ENCODE measurements at places on chromosomes 16 and 17.

DNA sequence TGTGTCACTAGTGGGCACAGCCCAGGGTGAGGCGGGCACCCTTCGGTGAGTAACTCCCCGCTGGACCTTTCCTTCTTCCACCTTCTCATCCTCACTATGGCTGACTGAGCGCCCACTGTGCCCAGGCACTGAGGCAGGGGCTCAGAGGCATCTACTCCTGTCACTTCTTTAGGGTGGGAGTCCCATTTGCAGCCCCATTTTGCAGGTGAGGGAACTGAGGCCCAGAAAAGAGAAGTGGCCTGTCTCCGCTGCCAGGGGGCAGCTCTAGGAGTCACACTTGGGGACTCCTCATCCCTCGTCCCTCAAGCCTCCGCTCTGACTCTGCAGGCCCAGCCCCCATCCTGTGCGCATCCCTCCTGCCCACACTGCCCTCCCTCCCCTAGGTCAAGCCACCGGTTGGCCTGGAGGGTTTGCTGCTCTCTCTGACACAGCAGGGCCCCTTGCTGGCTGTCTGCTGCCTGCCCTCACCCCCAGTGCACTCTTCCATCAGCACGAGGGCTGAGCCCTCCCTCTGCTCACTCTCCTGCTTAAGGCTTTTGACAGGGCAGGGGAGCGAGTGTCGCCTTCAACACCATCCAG lies 62.4 kb downstream of the CNGB1 start:
- DNase-seq, result no peak

DNA sequence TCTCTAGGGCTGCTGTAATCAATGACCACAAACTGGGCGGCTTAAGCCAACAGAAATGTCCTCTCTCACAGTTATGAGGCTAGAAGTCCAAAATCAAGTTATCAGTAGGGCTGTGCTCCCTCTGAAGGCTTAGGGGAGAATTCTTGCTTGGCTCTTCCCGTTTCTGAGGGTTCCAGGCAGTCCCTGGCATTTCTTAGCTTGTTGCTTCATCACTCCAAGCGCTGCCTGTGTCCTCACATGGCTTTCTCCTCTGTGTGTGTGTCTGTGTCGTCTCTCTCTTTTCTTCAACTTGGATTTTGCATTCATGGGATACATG lies 13.7 kb upstream of the CDC42EP4 start:
- no peak for DNase-seq

GRCh38 chr16:50502616-50503011 lies 45.6 kb upstream of the NKD1 start:
- no peak for DNase-seq

DNA sequence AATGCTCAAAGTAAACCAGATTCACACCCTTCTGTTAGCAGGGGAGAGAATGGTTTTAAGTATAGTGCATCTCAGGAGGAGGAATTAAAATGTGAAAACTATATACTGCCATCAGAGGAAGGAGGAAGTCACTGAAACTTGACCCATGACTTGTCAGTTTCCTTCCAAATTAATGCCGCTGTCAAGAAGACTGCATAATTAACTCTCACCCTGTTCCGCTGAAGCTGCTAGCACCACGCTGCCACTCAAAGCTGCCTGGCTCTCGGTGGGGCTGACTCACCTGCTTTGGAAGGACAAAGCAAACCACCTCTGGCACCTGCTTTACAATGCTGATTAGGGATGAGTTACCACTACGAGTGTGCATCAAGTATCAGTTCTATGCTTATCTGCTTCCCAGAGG lies 37.8 kb upstream of the ULK2 start:
- DNase-seq, result no peak

DNA sequence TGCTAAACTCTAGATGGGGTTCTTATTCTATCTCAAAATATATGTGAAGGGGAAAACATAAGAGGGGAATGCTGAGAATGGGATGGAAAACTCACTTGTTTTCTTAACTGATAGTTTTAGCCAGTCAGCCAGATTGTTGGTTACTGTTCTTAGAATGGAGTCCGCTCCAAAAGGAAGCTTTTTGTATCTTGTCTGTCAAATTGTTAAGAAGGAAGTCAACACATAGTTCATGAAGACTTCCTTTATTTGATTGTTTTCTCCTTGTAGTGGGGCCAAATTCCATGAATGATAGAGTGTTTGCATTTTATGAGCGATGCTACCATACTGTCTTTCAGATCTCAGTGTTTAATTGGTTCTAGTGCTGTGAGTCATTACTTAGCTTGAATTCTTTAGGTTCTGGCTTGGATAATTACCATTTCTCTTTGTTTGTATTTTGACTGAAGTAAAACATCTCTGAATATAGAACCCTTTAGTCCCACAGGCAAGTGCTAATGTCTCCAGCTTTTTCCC lies 98.3 kb upstream of the GOT2 start:
- DNase-seq, result no peak

- no peak for DNase-seq
These were observed 3.2 kb downstream of the ANKRD13B start for GRCh38 chr17:29595943-29596774.

- no peak for DNase-seq
These were observed 4.3 kb downstream of the TAT start for GRCh38 chr16:71572497-71573116.

DNA sequence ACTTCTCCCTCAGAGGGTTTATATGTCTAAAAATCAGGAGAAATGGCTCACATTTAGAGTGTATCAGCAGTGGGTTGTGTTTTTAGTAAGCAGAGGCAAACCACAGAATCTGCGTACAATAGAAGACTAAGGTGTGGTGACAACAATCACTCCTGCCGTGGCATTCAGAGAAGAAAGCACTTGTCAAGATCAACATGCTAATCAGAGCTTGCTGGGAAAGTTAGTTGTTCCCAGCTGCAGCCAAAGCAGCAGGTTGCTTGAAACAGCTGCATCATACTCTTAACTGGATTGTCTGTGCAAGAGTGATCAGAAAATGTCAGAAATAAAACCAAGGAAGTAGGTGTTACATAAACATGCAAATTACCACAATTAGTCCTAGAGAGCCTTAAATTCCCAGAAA lies 616.4 kb downstream of the CDH8 start:
- DNase-seq, result no peak

- DNase-seq, result no peak
These were observed 685 bp downstream of the FASN start for GRCh38 chr17:82097184-82097918.

DNA sequence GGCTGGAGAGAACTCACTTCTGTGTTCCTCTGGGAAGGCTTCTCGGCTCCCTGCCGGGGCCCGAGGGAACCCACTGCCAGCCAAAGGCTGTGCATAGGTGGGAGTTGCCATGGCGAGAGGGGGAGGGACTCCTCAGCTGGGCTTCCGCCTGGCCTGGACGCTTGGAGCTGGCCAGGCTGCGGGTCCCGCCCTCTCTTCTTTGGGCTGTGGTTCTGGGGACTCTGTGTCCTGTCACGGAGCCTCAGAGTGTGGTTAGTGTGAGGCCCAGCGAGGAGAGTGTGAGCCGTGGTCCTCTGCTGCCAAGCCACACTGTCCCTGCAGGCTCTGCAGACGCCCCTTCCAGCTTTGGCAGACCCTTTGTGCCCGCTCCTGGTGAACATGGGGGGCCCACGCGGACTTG lies 123.1 kb downstream of the OR1D5 start:
- no peak for DNase-seq

DNA sequence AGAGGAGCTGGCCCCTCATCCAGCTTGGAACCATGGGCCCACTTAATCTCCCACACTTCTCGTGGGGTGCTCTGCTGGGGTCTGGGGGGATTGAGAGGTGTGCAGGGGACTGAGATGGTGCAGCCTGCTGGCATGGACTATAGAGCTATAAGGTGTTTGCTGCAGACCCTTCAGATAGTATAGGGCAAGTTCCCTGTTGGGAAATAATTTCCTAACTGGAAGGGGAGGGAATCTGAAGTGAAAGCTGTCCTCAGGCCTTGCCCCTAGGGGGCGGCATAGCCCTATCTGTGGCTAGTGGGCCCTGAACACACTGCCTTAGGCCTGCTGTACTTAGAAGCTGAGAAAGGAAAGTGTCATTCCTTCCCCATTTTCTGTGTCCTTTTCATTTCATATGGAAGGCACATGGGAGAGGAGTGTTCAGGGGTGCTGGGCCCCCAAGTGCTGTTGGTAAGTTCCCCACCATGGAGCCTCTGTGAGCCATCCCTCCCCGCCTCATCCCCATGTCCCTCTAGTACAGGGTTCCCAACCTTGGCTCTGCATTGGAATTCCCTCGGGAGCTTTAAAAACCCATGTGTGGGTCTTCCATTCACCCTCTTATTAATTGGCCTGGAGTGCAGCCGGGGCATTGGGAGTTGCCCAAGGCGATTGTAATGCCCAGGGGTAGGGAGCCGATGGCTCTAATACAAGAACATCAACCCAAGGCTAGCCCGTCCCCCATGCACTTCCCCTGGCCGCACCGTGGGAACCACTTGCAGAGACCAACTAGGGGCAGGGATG lies 19.7 kb downstream of the GOSR2 start:
- DNase-seq, result no peak

DNA sequence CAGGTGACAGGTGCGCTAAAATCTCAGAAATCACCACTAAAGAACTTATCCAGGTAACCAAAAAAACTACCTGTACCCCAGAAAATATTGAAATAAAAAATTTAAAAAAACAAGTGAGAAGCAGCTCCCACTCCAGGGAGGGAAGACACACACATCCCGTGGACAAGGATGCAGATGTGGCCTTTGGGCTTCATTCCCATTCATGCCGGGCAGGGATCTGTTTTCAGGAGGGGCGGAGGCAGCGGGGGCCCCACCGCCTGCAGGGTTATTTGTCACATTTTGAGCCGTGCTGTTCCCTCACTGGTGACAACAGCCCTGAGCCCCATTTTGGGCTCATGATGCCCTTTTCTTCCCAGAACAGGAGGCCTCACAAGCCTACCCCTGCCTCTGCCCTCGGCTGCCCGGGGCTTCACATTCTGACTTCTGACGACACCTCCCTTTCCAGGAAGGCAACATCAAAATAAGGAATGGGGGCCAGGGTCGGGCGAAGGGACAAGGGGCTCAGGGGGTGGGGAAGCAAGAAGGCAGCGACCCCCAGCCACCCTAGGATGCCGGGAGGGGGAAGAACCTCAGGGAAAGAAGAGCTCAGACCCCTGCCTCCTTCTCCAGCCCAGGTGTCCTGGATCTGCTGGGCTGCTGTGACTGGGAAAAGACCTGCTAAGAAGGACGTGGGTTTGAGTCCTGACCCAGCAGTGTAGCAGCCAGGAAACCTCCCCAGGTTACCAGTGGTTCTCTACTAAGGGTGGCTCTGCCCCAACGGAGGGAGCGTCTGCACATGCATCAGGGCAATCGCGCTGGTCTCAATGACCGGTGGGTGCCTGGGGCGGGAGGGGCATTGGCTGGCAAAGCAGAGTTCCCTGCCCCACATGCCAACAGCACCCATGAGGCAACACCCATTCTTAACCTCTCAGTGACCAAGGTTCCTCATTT lies 2.3 kb upstream of the CD79B start:
- no peak for DNase-seq

DNA sequence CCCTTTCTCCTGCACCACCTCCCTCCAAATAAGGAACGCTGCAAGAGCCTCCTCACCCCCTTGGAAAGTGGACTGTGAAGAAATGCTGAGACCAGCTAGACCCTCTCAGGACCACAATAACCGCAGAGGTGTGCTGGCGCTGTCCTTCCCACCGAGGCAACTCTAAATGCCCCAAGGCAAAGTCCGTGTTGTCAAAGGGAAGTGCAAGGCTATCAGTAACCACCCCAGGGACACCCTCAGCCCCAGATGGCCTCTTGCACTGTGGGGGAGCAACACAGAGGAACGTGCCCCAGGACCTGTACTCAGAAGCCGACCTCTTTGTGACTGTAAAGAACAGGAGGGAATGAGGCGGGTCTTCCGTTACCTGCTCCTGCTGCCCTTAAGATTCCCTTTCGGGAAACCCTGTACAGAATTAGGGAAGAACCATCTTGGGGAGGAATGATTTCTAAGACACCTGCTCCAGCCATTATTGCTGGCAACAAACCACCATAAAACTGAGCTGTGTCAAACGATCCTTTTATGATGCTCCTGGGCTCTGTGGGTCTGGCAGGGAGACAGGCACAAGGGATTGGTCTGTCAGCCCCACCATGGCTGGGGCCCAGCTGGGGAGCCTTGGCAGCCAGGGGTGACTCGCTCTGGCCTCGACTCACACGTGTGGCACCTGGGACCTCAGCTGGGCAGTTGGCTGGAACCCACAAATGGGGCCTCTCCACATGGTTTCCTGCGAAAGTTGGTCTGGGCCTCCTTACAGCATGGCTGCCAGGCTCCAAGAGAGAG lies 14.6 kb upstream of the MED9 start:
- DNase-seq, result no peak

- DNase-seq, result no peak
These were observed 30.2 kb upstream of the XPO6 start for GRCh38 chr16:28241924-28242323.

DNA sequence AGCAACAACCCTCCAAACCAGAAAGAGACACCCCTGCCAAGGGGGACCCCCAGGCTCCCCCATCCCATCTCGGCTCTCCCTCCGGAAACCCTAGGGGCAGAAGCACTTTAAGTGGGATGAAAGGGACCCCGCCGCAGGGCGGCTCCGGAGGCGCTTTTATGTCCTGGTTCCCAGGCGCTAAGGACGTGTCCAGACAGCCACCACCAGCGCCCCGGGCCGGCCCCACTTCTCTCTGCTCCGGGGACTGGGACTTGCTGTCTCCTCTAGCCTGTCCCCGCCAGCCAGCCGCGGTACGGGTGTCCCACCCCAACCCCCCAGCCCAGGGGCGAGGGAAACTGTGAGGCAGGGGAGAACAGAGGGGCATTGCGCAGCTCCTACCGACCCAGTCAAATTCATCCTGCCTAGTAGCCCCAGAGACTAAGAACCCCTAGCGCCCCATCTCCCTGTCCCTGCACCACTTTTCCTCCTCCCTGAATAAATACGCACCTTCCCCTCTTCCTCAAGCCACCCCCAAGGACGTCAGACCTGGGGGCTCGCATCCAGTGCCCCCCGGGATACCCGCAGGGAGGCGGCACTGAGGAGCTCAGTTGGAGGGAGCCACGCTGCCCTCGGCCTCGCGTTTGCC lies 4.1 kb downstream of the SP6 start:
- DNase-seq, result no peak

GRCh38 chr17:10875984-10876555 lies 38.2 kb upstream of the PIRT start:
- DNase-seq, result no peak

DNA sequence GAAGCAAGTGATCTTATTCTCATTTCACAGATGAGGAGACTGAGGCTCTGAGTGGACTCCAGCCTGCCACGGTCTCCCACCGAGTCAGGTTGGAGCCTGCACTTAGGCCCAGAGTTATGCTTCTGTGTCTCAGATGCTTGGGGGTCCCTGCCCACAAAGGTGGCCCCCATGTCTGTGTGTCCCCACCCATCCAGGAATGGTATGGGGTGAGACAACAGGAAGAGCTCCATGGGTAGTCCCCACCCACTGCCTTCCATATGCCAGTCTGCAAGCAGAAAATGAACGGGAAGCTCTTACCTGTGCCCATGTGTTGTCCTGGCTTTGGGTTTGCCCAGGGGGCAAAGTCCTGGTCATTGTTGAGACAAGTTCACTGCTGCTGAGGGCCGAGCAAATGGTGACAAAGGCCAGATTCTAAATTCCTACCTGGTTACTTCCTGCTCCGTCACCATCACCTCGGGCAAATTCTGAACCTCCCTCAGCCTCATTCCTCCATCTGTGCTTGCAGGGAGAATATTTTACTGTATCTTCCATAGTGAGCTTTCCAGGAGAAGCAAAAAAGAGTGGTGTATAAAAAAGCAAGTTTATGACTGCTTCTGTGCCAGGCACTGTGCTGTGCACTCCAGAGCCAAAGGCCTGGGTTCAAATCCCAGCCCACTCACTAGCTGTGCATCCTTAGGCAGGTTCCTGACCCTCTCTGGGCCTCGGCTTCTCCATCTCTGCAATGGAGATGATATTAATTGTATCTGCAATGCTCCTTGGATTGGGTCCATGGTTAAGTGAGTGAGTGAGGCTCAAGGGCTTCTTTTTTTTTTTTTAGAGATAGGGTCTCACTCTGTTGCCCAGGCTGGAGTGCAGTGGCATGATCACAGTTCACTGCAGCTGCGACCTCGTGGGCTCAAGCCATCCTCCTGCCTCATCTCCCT lies 9.3 kb downstream of the IL4R start:
- no peak for DNase-seq

Measured in stimulated activated CD8-positive, alpha-beta memory T cell treated with anti-CD3 and anti-CD28 coated beads, Interleukin-7, amount 100 ng/mL, for 1 hour (primary cell).